ENCODE measurements at places on chromosomes 2 and 18.

GRCh38 chr2:657766-658165 is 19.4 kb downstream of the TMEM18 start:
- H3K27me3 ChIP-seq = no peaks in the 10 kb centered on the region
- no peak for DNase-seq
- no peaks in the 10 kb centered on the region for H3K36me3 ChIP-seq

- no peaks in the 10 kb centered on the region for H3K27me3 ChIP-seq
- no peaks in the 10 kb centered on the region for H3K4me1 ChIP-seq
- no peak overlapping the region for H3K27ac ChIP-seq
- no peaks in the 10 kb centered on the region for H3K36me3 ChIP-seq
- H3K4me3 ChIP-seq = no peak overlapping the region
Observed at GRCh38 chr2:215427585-215427984, 8.3 kb downstream of the FN1 start.

GRCh38 chr2:124805060-124805459 is 780.0 kb downstream of the CNTNAP5 start:
- peak overlapping the region; percentile 68 for H3K27ac ChIP-seq
- no peaks in the 10 kb centered on the region for H3K36me3 ChIP-seq
- H3K4me3 ChIP-seq = no peak overlapping the region
- peak; percentile 19 for DNase-seq
- H3K27me3 ChIP-seq = no peaks in the 10 kb centered on the region

DNA sequence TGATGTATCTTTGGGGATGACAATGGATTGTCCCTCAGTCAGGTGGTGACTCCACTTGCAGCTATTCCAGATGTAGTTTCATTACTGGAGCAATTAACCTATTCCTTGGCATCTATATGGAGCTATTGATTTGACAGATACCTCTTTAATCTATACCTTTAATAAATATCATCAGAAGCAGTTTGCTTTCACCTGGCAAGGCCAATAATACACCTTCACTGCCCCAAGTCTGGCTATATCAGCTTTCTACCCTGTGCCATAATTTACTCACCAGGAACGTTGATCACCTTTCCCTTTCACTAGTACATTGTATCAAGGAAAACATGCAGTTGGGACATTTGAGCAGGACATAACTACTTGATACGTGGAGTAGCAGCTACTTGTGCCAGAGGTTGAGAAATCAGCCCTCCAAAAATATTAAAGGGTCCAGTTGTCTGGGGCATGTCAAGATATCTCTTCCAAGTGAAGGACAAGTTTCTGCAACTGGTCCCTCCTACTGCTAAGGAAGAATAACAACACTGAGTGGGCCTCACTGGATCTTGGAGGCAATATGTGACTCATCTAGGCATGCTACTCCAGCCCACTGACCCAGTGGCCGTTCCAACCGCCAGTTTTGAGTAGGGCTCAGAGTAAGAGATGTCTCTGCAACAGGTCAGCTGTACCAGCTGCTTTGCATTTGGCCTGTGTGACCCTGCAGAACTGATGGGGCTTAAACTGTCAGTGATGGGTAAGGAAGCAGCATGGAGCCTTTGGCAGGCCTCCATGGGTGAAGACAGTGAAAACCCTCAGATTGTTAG is 67.0 kb downstream of the PSMG2 start:
- no peaks in the 10 kb centered on the region for H3K27me3 ChIP-seq
- H3K4me1 ChIP-seq = no peaks in the 10 kb centered on the region
- H3K27ac ChIP-seq = no peak overlapping the region
- no peaks in the 10 kb centered on the region for H3K36me3 ChIP-seq
- no peak for DNase-seq
- H3K4me3 ChIP-seq = no peak overlapping the region
